NCI-H1436 treated with DMSO at 0.1 percent for 48 hours (cell line): ENCODE measurements at places on chromosomes 1 and 21.
A peak's percentile ranks its signal among the peaks of the same experiment; 100 is the strongest.

GRCh38 chr1:14140831-14141401 is 440.9 kb downstream of the PRDM2 start:
- no peak for DNase-seq

DNA sequence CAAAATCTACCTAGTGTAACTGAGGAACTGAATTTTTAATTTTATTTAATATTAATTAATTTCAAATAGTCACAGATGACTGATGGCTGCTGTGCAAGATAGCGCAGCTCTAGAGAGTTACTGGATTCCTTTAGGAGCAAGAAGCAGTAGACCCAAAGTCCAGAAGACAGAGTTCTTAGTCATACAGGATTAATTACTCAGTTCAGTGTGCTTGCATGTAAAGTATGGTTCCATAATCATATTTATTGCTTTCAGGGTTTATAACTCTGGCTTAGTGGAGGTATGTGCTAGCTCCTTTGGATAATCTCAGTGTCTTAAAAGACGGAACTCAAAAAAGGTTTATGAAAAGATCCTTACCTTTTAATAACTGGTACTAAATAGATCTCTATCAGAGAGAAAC is 17.4 kb downstream of the CEPT1 start:
- no peak for DNase-seq

DNA sequence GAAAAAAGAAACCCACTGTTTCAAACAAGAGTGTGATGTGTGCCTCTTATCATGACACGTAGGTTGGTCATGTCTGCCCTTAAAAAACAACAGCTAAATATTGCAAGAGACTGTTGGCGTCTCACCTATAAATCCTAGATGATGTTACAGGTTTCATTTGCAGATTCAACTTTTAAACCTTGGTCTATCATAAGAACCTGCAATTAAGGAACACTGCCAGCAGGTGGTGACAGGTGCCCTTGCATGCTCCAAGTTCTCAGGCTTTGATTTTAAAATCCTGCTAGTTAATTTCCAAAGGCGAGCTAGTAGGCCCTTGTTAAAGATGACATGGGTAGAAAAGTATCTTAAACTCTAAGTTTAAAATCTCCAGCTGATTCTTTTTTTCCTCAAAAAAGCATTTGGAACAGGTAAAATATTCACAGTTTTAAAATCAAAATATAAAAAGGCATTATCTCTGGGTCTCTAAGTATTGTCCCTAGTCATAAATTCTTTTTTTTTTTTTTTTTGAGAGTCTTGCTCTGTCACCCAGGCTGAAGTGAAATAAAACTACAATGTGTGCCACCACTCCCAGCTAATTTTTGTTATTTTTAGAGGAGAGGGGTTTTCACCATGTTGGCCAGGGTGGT is 39.1 kb downstream of the CLSTN1 start:
- DNase-seq, result no peak

DNA sequence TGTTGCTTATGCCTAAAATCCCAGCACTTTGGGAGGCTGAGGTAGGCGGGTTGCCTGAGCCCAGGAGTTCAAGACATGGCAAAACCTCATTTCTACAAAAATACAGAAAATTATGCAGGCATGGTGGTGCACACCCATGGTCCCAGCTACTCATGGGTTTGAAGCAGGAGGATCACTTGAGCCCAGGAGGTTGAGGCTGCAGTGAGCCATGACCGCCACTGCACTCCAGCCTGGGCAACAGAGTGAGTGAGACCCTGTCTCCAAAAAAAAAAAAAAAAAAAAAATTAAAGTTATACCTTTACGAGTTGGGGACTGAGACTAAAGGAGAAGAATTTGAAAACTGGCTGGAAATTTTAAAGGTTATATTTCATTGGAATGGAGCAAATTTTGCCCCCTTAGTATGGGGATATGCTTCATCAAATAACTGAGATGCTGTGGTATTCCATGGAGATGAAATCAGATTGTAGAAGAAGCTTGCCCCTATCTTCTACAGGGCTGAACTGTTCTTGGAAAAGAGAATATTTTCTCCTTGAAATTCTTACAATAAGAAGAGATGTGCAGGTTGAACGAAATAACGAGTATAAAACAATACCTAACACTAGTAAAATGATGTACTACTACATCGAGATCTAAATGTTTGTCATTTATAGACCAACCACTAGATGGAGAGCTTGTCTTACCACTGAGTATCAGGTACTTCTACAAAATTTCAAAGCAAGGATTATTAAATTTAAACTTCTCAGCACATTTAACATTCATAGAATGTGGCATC is 34.9 kb upstream of the SCYL3 start:
- DNase-seq, result peak; percentile 4
